Peyer's patch (tissue), 4 donors: ENCODE measurements at places on chromosomes 13 and 19.

- DNase-seq = no peak
- H3K27ac ChIP-seq = no peak overlapping the region
- no peaks in the 10 kb centered on the region for H3K27me3 ChIP-seq
- H3K4me1 ChIP-seq = no peaks in the 10 kb centered on the region
- peak overlapping the region; percentile 99 for H3K4me3 ChIP-seq
- H3K36me3 ChIP-seq = no peaks in the 10 kb centered on the region
These were observed 8.2 kb upstream of the NFIC start for GRCh38 chr19:3357992-3358688.

- peak overlapping the region; percentile 92 for H3K27ac ChIP-seq
- H3K36me3 ChIP-seq = no peaks in the 10 kb centered on the region
- DNase-seq = no peak
- peaks cover 10% of the 10 kb centered on the region for H3K4me1 ChIP-seq
These were observed 2.2 kb downstream of the HCST start for GRCh38 chr19:35904311-35905068.

- H3K27me3 ChIP-seq = no peaks in the 10 kb centered on the region
- H3K36me3 ChIP-seq = no peaks in the 10 kb centered on the region
- H3K27ac ChIP-seq = no peak overlapping the region
- H3K4me3 ChIP-seq = no peak overlapping the region
- no peak for DNase-seq
These were observed 910.6 kb upstream of the SLITRK5 start for GRCh38 chr13:86760620-86761019.

GRCh38 chr13:25683056-25683455 lies 311.3 kb downstream of the ATP8A2 start:
- H3K4me1 ChIP-seq = no peaks in the 10 kb centered on the region
- no peak overlapping the region for H3K4me3 ChIP-seq
- H3K36me3 ChIP-seq = no peaks in the 10 kb centered on the region
- no peaks in the 10 kb centered on the region for H3K27me3 ChIP-seq
